ENCODE measurements at places on chromosomes 4 and X. TPM values are rescaled to one million over a fixed set of nuclear protein-coding genes. Genes with fewer than 3 reads are reported as not detected.

GPR34 gene
- not detected for total RNA-seq

GABRA4 gene
- total RNA-seq, result not detected

MAGEA4 gene
- not detected for total RNA-seq

KCNIP4 gene
- under 0.01 TPM for total RNA-seq

SPANXA2 gene
- not detected for total RNA-seq

HGFAC gene
- total RNA-seq, result under 0.01 TPM

SYP gene
- total RNA-seq, result 0.43 TPM

JADE3 gene
- 3.9 TPM for total RNA-seq

F9 gene
- total RNA-seq, result not detected

LINC00632 gene
- 2.4 TPM for total RNA-seq

GPR78 gene
- total RNA-seq, result 0.63 TPM

HTN3 gene
- total RNA-seq, result not detected

NSUN7 gene
- not detected for total RNA-seq

PHKA2 gene
- total RNA-seq, result 16.3 TPM

FHIP1A gene
- total RNA-seq, result not detected

MBTPS2 gene
- total RNA-seq, result 6.8 TPM

CRLF2 gene
- not detected for total RNA-seq

CXCL3 gene
- 0.86 TPM for total RNA-seq

FREM3 gene
- total RNA-seq, result not detected

TBC1D1 gene
- total RNA-seq, result 37.4 TPM

RAB9B gene
- total RNA-seq, result 1.1 TPM

CD38 gene
- not detected for total RNA-seq

Measured in bronchial smooth muscle cell (primary cell).